ENCODE measurements at places on chromosomes 13 and 19. TPM values are rescaled to one million over a fixed set of nuclear protein-coding genes. Genes with fewer than 3 reads are reported as not detected.

Gene LAIR1
- not detected for total RNA-seq

Gene PDX1
- not detected for total RNA-seq

Gene KLHL1
- total RNA-seq, result not detected

Gene PSG7
- total RNA-seq, result not detected

Gene WDR83
- 10.0 TPM for total RNA-seq

Gene SIGLEC9
- total RNA-seq, result not detected

Gene KEAP1
- 84.3 TPM for total RNA-seq

Gene SLC17A7
- 0.46 TPM for total RNA-seq

Gene NOTCH3
- total RNA-seq, result 10.3 TPM

Gene ICAM4
- total RNA-seq, result not detected

Gene SYCN
- total RNA-seq, result not detected

Gene MAB21L1
- 0.06 TPM for total RNA-seq

Gene FCER2
- not detected for total RNA-seq

Gene MYADM
- 39.7 TPM for total RNA-seq

Gene XAB2
- 37.1 TPM for total RNA-seq

Gene NLRP9
- not detected for total RNA-seq

Gene ZFP82
- 2.2 TPM for total RNA-seq

Gene MAP4K1
- total RNA-seq, result 2.0 TPM

Gene CEACAM20
- not detected for total RNA-seq

Gene C1QTNF9B
- total RNA-seq, result not detected

Gene PRR20D
- not detected for total RNA-seq

Gene POU2F2
- not detected for total RNA-seq

Gene FXYD1
- not detected for total RNA-seq

Gene ZFR2
- not detected for total RNA-seq

Gene SELENOV
- not detected for total RNA-seq

Gene NKPD1
- not detected for total RNA-seq

Gene KRTDAP
- not detected for total RNA-seq

Gene FKBP8
- total RNA-seq, result 409 TPM

Gene B3GLCT
- total RNA-seq, result 10.5 TPM

Gene EPS8L1
- total RNA-seq, result 2.2 TPM

Gene SLAIN1
- total RNA-seq, result not detected
